ENCODE measurements at places on chromosomes 7 and 10.

DNA sequence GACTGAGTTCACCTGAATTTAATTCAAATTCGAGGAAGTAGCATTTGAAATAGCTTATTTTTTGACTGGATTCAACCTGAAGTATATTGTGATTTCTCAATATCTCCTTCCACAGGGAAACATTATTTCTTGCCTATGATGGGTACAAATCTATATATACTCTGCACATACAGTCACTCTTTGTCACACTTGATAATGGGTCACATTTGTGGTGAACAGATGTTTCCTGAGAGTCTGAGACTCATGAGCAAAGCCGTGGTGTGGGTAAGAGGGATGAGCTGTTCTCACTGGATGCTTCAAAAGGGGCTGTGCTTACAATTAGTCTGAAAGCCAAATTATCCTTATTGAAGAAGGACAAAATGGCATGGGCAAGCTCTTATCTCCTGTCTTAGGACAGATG, 18.0 kb upstream of the TBXAS1 start:
- no peak for DNase-seq

GRCh38 chr10:17031637-17032635, 97.7 kb downstream of the CUBN start:
- no peak for DNase-seq

DNA sequence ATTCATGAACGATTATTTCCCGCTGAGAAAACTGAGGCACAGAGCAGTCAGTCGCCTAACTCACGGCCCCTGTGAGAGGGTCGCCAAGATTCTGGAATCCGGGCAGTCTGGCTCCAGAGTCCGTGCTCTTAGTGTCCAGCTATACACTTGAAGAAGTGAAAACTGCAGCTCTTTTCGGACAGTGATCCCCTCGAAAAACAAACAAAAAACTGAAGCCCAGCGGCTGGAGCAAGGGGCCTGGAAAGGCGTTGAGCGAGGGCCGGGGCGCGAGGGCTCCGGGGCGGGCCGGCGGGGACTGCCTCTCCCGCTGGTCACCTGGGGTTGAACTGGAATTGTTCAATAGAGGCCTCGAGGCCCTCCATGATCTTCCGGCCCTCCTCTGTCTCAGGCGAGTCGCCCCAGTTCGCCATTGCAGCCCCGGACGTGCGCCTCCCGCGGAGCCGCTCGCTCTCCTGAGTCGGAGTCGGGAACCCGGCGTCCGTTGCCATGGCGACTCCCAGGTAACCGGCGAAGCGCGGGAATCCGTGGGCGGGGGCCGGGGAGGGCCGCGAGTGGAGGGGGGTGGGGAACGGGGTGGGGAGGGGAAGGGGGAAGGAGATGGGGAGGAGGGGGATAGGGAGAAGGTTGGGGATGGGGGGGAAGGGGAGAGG, 881 bp downstream of the C10orf67 start:
- DNase-seq: no peak

DNA sequence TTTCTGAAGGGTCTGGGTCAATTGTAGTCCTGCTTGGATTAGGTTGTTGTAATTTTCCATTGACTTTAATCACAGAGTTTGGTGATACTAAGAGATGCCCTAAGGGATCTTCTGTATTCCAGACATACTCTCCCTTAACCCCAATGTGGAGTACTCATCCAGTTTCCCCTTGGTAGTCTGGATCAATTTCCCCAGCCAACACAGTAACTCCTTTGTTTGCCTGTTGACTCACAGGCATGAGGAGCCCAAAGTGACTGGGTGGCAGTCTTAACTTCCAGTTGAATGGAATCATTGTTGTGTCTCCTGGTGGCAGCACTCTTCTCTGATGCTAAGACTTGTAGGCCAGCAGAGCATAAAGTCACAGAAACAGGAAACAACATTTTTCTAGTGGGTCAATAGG, 41.5 kb upstream of the PIK3CG start:
- no peak for DNase-seq

GRCh38 chr7:44637788-44638594, 31.6 kb downstream of the OGDH start:
- no peak for DNase-seq

DNA sequence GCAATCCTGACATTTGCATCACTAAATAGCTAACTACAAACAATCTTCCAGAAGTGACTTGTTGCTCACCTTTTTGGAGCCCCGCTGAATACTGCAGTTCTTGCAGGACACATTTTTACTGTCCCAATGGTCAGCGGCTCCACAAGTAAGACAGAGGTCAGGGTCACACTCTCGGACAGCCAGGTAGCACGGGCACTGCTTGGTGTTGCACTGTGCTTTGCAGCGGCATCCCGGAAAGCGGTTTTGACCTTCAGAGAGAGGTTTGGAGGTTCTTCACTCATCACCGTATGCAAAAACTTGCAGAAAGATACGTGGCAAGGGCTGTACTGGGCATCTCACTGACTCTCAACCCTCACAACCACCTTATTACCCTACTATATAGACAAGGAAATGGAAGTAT, 70.2 kb downstream of the EZH2 start:
- DNase-seq: no peak

DNA sequence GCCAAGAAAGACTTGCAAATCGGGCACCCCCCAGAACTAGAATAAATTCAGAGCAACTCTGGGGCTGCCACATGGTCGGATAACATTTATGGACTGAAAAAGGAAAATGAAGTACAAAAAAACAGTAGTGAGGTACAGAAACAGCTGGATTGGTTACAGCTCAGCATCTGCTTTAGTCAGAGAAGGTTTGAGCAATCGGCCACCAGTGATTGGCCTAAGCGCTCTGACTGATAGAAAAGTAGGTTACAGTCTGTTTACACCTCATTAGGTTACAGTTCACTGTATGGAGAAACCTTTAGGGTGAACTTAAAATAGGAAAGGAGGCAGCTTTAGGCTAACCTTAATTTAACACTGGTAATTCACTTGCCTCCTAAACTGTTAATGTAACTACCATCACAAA, 102.0 kb upstream of the DKK1 start:
- DNase-seq: no peak

- no peak for DNase-seq
These were observed 1.6 kb downstream of the SAMD9L start for GRCh38 chr7:93146472-93147141.

- no peak for DNase-seq
These were observed 107.3 kb upstream of the NANOS1 start for GRCh38 chr10:118922226-118922625.

GRCh38 chr7:152313217-152313616, 122.6 kb downstream of the KMT2C start:
- DNase-seq: no peak

GRCh38 chr7:148987751-148988512, 40.4 kb downstream of the PDIA4 start:
- DNase-seq: peak; percentile 45

DNA sequence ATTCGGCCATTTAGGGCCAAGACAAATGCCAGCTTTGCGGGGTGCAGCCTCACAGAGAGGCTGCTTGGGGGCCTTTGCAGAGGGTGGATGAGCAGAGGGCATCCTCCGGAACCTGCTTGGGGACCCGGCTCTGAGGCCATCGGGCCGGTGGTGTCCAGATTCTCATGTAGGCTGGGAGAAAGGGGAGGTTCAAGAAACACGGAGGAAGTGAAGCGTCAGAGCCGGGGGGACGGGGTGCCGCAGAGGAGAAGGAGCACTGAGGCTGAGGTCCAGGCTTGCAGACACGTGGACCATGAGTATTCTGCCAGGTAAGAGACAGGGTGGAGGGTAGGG, 150.7 kb upstream of the SHH start:
- DNase-seq: no peak

DNA sequence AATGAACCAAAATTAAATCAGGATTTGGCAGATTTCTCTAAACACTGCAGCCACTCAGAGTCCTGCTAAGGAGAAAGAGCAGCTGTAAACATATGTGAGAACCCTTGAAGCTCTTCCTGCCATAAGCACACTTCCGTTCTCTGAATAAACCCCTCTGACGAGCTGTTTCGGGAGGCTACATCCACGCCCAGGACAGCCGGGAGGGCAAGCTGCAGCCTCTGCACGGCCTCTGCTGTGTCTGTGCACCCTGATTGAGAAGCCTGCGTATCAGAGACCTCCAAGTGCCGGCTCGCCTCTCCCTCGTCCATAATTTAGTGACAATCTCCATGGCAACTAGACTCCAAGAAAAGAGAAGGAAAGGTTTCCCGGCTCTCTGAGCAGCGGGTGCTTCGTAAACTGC, 114.4 kb downstream of the PTPRN2 start:
- DNase-seq: peak; percentile 81

GRCh38 chr7:78368771-78369170, 570.2 kb downstream of the PHTF2 start:
- no peak for DNase-seq

DNA sequence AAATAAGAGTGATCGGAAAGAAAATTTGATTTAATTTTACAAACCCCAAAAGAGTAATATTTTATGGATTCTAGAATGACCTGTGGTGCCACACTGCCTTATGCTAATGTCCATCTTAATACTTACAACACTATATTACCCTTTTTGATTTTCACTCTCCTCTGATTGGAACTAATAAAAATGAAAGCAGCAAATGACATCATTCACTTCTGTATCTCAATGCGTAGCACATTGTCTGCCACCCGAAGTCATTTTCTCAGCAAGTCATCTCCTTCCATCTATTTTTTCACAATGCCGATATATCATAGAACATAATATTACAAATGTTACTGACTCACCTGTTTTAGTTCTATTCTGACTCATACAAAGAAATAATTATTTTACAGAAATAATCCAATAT, 127.5 kb upstream of the PCLO start:
- no peak for DNase-seq

DNA sequence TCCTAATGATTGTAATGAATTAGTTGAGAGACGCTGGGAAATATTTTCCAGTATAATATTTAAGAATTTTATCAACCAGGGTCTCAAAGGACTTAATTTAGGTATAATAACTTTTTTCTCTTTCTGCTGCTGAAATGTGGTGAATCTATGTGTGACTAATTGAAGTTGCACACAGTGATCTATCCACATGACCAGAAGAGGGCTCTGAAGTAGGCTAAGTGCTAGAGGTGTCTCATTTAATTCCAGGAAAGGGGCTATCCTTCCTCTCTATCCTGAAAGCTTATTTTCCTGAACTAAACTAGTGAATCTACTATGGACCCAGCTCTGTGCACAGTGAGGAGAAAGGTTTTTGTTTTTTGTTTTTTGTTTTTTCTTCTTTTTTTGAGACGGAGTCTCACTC, 294.4 kb upstream of the MYO3A start:
- no peak for DNase-seq

- no peak for DNase-seq
These were observed 14.4 kb upstream of the SRPK2 start for GRCh38 chr7:105403128-105403527.

DNA sequence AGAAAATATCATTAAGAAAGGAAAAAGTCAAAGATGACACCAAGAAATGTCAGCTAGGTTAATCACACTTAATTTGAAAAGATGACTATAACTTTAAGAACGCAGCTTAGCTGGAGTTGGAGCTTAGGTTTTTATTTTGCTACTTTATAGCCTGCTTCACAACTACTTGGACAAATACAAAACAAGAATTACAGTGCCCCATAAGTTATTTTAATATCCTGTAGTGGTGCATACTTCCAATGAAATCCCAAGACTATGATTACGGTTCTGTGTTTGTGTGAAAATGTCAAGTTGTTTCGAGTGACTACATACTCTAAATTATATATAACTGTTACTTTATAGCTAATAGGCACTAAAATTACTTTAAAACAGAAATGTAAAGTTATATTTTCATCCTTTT, 244.6 kb upstream of the MGMT start:
- no peak for DNase-seq

DNA sequence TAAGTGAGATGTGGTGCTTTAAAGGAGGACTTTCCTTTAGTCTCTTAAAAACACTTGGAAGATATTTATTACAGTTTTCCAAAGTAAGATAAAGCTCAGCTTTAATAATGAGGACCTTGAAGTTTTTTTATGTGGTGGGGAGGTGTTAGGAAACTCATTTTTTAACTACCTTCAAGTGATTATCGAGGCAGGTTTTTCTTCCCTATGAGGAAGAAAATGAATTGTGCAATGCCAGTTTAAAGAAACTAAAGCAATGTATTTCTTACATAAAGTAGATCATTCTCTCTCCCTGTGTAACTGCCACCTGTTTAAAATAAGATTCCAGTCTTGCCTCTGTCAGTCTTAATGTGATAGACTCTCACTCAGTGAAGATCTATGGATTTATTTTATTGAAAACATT, 27.9 kb downstream of the ZEB1 start:
- DNase-seq: no peak

- DNase-seq: no peak
These were observed 3.5 kb upstream of the CFAP46 start for GRCh38 chr10:132945894-132946255.

- no peak for DNase-seq
These were observed 19.0 kb upstream of the RHOBTB1 start for GRCh38 chr10:60962946-60963345.

GRCh38 chr7:101562531-101563197, 66.4 kb downstream of the MYL10 start:
- DNase-seq: no peak

- DNase-seq: no peak
These were observed 237.2 kb downstream of the TCF7L2 start for GRCh38 chr10:113187063-113187777.

Data from NCI-H1092 treated with DMSO at 0.1 percent for 48 hours (cell line).